ENCODE measurements at places on chromosomes 13 and 19. TPM values are rescaled to one million over a fixed set of nuclear protein-coding genes. Genes with fewer than 3 reads are reported as not detected.

The GSX1 gene
- not detected for total RNA-seq

DNA sequence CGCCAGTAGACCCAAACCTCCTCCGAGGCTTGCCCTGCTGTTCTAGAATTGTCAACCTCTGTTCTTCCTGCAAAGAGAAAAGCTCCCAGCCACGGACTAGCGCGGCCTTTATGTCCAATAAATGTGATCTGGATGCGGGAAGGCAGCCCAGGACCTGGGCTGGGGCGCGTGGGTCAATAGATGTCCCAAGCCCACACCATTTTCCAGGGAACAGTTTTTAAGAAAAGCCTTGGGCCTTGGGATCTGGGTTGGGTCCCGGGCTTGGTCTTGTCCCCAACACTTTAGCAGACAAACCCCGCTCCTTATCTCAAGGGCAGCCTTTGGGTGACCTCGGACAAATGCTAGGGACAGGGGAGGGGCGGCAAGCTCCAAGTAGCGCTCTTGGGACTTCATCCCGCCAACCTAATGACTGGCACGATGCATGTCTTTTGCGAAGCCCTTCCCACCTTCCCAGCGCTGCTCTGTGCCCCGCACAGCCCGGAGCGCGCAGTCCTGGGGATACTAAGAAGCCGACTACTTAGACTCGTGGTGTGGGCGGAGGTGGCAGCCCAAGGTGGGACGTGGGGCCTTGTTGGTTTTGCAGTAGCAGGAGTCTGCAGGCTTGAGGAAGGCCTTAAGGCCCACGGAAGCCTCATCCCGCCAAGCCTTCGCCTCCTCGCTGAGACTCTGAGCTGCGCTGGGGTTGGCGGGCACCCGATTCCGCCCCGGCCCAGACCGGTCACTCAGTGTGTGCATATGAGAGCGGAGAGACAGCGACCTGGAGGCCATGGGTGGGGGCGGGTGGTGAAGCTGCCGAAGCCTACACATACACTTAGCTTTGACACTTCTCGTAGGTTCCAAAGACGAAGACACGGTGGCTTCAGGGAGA is 10.8 kb downstream of the SOX21 start:
- no peak for DNase-seq

DNA sequence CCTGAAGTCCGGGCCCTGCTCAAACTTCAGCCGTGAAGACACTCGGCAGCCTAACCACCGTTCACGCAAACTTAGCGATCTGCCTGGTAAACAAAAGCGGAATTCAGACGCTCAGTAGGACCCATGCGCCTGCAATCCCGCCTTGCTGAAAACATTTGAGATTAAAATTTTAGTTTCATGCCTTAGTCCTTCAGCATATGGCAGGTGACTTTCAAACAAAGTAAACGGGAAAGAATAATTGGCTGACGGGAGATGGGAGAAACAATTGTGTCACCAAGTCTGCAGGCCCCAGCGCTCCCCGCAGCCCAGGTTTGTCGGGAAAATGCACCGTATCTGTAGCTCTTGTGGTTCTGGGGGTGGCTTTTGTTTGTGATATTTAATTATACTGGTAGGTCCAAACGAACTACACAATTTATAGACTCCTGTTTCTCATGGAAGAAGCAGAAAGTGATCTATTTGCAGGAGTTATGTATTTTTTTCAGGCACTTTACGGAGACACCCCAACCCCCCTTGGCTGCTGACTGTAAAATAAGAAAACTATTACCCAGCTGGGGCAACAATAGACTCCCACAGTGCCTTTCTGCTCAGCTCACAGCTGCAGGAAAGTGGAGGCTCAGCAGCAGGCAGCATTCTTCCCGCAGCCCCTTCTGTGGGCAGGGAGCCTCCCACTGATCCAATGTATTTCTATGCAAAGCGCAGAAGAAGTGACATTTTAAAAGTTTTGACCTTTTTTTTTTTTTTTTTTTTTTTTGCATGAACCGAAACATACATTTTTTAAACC is 94.8 kb downstream of the SOX1 start:
- peak; percentile 42 for DNase-seq

- no peak for DNase-seq
Measured at GRCh38 chr19:36051637-36052036, 2.4 kb downstream of the THAP8 start.

GRCh38 chr13:106475852-106476251 is 59.6 kb downstream of the EFNB2 start:
- no peak for DNase-seq

GRCh38 chr19:35166100-35167063 is 11.8 kb downstream of the FXYD5 start:
- no peak for DNase-seq

The C5AR1 gene
- total RNA-seq, result 1.2 TPM

GRCh38 chr13:60009300-60010253 is 154.2 kb downstream of the DIAPH3 start:
- DNase-seq, result peak; percentile 38

- no peak for DNase-seq
Measured at GRCh38 chr19:49231389-49231788, 73.8 kb downstream of the TRPM4 start.

The OVOL3 gene
- total RNA-seq, result not detected

DNA sequence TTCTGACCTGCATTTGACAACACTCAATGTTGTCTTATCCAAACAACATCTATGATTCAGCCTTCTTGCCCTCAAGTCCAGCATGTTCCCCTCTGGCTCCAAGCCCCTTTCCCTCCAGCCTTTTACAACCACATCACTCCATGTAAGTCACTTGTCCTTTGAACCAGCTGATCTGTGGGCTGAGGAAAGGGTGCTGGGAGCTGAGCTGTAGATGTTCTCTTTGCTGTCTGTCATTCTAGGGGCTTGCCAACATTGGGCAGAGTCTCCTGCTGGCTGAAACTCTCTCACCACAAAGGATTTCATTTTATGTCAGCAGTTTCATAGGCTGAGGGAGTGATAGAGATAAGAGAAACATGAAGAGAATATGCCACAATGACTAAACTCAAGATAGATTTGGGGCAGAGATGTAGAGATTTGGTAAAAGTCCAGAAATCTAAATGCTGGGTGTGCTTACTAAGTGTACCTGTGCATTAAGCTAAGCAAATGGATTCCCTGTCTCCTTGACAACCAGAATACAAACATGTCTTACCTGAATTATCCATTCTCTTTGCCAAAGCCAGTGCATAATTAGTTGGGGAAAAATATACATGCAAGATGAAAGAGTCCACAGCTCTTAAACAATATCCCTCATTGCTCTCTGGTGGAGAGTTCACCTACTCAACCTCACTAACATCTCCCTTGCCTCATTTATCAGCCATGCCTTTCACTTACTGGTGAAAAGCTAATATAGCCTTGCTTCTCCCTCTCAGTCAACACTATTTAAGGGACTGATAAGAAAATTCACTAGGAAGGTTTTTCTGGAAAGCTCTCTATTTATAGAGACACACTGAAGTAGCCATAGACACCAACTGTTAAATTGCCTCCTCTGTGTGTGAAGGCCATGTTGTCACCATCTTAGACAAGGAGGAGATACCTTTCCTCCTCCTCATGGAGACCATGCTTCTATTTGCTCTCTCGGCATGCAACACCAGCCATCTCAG is 175.5 kb upstream of the SERP2 start:
- peak; percentile 45 for DNase-seq

- no peak for DNase-seq
Measured at GRCh38 chr13:77536358-77536757, 852 bp downstream of the SCEL start.

DNA sequence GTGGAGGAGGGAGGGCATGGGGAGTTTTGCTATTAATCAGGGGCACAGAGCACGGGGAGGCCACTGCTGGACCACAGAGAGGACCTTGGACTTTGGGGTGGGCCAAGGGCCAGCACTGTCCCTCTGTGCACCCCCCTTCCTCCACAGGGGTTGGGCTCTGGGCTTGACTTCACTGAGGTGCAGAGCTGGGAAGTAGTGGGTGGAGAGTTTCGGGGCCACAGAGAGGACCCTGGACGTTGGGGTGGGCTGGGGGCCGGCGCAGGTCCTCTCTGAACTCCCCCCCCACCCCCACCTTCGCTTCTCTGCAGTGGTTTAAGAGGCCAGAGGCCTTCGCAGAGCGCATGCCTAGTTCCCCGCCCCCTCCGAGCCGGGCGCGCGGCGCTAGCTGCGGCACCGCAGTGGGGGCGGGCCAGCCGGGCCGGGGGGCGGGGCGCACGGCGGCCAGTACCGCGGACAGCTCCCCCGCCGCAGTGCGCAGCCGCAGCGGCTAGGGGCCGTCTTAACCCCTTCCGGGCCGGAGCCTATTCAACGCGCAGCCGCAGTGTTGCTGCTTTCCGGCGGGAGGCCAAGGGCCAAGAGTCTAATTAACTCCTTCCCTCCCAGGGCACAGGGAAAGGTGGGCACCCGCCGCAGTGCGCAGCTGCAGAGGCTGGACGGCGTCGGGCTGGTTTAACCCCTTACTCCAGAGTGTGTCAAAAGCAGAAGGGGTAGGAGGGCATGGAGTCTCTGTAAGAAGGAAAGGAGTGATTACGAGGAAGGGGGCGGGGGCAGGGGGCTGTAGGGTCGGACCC is 3.7 kb downstream of the KCNC3 start:
- DNase-seq, result peak; percentile 85

The MAMSTR gene
- 4.3 TPM for total RNA-seq

The NLRP11 gene
- total RNA-seq, result not detected

DNA sequence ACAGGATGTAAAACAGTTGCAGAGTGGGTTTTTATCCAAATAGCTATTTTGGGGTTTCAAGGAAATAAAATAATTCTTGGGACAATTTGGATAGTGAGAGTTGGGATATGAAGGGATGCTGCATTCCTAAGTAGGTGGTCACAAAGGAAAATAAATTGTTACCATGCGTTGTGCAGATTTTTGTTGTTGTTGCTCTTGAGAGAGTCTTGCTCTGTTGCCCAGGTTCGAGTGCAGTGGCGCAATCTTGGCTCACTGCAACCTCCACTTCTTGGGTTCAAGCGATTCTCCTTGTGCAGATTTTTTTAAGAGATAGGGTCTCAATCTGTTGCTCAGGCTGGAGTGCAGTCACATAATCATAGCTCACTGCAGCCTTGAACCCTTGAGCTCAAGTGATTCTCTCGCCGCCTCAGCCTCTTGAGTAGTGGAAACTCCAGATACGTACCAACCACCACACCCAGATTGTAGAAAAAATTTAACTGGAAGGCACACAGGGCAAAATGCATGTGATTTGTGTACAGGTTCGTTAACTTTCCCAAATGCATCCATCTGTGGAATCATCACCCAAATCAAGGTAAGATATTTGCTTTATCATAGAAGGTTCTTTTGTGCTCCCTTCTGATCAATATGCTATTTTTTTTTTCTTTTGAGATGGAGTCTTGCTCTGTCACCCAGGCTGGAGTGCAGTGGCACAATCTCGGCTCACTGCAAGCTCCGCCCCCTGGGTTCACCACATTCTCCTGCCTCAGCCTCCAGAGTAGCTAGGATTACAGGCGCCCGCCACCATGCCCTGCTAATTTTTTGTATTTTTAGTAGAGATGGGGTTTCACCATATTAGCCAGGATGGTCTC is 16.0 kb downstream of the SLC1A5 start:
- no peak for DNase-seq

DNA sequence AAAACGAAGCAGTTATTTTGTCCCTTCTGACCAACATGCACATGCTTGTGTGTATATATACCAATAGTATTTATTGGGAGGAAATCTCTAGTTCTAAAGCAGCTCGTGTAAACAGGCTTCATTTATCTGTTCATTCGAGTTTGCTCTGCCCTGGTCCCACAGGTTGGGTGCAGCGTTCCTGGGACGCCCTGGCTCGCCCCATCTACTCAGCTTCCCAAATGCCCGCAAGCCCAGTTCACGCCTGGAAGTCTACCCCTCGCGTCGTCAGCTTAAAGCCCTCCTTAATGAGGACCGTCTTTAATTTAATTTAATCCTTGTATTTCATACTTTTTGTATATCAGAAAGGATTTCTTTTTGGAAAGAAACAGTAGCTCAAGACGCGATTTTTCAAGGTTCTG is 604 bp downstream of the THSD1 start:
- no peak for DNase-seq

The CCDC70 gene
- not detected for total RNA-seq

DNA sequence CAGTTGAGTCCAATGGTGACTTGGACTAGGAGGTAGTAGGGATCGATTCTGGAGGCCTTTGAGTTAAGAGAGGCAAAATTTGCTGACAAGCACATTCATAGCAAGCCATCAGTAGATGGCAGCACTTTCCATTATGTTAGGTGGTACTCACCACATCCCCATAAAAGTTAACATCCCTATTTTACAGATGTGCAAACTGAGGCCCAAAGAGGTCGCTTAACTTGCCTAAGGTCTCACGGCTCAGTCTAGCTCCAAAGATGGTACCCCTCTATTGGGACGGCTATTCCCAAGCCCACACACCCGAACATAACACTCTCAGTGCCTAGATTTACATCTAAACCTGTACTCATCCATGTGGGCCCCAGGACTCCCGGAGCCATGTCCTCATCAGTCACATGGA is 21.5 kb upstream of the FOSB start:
- DNase-seq, result no peak

DNA sequence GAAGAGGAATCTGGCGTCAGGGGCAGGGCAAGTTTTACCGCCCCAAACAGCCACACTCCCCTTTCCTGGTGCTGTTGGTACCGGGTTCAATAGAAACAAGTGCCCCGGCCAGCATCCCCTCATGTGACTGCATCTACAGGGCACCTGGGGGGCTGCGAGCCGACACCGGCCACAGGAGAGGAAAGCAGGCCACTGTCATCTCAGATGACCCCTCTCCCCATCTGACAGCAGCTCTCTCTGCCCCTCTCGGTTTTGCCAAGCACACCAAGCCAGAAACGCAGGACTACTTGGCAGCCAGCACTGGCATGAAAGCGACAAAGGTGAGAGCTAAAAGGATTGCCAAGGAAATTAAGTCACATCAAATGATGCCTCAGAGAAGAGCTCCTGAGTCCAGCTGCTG is 37.1 kb downstream of the MLLT1 start:
- DNase-seq, result no peak

DNA sequence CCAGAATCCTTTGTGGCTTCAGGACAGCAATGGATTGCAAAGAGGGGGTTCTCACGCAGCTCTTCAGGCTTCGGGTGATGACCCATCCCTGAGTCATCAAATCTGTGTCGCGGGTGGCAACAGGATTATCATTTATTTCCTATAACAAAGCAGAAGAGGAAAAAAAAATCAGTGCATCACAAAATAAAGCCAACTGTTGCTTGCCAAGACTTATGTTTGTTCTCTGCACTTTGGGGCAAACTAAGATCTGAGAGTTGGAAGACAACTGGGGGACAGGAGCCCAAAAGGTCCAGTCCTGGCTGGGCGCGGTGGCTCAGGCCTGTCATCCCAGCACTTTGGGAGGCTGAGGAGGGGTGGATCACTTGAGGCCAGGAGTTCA is 6.4 kb downstream of the GNA15 start:
- DNase-seq, result no peak

The ZBTB7A gene
- 26.1 TPM for total RNA-seq

DNA sequence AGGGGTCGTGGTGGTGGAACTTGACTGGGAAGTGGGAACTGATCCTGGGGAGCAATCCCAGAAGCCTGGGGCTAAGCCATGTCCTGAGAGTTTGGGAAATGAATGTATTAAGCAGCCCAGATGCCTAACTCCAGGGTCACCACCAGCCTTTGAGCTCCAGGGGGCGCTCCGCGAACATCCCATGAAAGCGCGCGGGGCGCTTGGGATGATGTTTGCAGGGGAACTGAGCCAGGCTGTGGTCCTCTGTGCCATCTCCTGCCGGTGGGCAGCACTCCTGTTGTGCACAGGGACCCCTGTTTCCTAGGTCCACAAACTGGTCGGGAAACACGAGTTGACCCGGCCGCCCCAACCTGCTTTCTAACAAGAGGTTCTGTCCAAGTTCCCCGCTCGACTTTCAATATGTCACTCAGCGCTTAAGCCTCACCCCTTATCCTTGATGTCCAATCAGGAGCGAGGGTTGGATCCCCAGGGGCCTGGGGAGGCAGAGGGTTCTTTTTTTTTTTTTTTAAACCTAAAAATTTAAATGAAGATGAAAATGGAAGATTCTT is 14.4 kb downstream of the LEUTX start:
- peak; percentile 93 for DNase-seq
